Activated CD4-positive, CD25-positive, alpha-beta regulatory T cell treated with anti-CD3 and anti-CD28 coated beads, Interleukin-2, amount 50 U/mL, for 24 hours (primary cell): ENCODE measurements at places on chromosomes 12 and 14.

GRCh38 chr14:72615451-72616121 is 278.3 kb downstream of the DPF3 start:
- no peak for ATAC-seq

DNA sequence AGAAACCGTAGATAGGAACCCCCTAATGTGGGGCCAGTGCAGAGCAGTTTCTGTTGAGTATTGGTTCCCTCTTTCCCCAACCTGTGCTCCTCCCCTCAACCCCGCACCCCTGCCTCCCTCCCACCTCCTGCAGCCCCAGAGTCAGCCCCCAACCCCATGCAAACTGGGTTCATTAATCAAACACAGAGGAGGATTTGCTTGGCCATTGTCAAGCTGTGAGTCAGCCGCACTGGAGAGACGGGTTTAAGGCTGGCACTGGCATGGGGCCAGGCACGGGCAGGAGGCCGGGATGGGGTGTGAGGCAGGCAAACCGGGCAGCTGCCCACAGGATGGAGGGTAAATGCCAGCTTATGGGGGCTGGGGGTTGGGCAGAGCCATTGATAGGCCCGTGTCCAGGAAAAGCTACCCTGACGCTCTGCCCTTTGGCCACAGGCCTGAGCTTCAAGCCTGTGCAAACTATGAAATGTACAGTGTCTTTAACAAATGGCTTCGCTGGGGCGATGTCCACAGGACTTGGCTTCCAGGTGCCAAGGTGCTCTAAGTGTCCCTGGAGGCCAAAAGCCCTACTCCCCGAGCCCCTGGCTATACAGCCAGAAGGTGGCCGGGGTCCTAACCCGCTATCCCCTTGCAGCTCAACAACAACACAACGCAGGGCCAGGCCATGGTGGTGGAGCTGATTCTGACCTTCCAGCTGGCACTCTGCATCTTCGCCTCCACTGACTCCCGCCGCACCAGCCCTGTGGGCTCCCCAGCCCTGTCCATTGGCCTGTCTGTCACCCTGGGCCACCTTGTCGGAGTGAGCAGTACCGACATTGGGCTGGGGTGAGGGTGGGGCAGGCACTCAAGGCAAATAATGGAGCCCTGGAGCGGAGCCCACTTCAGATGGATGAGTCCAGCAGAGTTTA is 1.4 kb downstream of the AQP5 start:
- ATAC-seq, result no peak

DNA sequence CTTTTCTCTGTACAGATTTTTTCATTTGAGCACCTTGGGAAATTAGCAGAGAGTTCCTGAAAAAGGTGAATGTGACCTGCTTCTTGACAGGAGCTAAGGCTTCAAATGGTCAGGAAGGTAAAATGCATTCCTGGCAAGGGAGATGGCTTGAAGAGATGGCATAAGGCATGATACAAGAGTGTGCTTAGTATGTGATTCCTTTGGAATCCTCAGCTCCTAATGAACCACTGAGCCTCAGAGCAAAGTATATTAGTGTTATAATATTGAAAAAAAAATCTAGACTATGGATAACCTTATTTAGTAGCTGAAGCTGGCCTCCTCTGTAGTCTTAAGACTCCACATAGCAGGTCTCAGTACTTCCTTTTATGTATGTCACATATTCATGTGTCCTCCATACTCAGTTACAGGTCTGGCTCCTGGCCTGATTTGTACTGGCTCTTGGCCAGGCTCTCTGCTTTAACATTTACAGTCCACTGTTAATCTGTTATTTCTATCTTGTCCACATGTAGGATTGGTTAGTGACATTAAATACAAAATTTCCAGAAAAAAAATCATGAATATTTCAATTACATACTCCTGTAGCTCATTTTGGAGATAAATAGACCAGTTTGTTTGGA is 17.9 kb downstream of the TOGARAM1 start:
- no peak for ATAC-seq

DNA sequence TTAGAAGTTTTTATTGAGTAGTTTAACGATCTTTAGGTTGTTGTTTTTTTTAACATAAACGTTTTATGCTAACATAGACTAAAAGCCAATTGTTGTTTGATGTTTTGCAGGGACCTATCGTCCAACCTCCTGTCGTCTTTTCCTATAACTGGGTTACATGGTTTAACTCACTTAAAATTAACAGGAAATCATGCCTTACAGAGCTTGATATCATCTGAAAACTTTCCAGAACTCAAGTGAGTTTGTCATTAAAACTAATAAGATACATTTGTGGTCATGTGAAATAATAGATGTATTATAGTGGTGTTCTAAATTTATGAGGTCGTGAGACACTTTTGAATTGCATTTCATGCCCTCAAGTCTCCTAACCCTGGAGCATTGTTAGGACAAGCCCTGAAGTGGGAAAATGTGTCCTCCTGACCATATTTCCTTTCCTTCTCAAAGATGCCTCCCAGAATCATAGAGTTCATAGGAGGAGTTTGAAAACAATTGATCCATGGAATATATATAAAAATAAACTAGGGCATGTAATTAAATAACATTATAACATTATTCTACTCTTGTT is 84.9 kb downstream of the ZFC3H1 start:
- ATAC-seq, result no peak

- no peak for ATAC-seq
These were observed 103.3 kb downstream of the RBM19 start for GRCh38 chr12:113862590-113863454.

DNA sequence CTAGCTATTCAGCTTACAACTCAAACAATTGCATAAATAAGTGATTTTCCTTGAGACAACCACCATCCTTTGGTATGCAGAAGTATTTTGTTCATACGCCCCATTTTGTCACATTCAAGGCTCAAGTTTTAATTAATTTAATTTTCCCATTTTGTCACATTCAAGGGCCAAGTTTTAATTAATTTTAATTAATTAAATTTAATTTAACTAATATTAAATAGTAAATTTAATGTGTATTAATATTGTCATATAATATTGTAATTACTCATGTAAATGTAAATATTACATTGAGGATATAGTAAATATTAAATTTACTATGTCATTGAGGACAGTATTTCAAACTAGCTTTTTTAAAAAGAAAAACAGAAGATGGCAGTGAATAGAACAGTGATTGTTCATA is 216.8 kb upstream of the GARIN2 start:
- ATAC-seq, result no peak

DNA sequence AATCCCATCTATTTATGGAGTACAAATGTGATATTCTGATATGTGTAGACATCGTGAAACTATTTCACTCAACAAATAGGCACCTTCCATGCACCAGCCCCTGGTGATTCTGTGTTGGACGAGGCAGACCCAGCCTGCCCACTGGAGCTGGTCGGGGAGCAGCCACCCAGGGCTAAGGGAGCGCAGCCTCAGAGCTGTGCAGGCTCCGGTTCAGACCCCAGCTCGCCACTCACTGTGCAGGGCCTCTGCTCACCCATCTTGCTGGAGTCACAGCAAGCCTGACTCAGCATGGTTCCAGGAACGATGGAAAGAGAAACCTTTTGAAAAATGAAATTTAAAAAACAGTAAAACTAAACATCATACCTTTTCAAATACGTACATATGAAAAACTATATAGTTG is 52.3 kb upstream of the BCL11B start:
- ATAC-seq, result no peak

DNA sequence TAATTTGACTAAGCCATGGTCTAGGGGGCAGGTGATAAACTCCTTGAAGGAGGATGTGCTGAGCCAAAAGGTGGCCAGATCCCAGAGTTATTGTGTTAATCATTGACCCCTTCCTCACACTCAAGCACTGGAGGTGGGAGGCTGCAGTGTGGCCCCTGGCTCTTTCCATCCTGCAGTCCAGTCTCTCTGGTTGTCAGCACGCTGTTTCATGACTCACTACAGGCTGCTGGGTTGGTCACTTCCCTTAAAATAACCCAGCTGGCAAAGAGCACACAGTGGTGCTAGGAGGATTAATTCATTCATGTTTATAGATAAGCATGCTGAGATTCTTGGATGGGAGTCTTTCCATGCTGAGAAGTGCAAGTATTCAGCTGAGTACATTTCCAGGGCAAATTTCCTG is 228.9 kb downstream of the ANO2 start:
- no peak for ATAC-seq

DNA sequence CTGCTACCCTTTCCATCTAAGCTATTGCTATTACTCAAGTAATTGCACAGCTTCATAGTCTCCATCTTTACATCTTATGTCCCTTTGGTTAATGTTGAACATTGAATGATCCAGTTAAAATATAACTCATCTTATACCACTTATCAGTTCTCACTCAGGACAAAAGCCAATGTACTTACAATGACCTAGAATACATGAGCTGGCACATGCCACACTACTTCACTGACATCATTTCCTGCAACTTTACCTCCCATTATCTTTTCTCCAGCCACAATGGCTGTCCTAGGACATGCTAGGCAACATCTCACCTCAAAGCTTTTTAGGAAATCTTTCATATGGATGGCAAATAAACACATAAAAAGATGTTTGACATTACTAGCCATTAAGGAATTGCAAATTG is 309.2 kb downstream of the FOXG1 start:
- ATAC-seq, result no peak

DNA sequence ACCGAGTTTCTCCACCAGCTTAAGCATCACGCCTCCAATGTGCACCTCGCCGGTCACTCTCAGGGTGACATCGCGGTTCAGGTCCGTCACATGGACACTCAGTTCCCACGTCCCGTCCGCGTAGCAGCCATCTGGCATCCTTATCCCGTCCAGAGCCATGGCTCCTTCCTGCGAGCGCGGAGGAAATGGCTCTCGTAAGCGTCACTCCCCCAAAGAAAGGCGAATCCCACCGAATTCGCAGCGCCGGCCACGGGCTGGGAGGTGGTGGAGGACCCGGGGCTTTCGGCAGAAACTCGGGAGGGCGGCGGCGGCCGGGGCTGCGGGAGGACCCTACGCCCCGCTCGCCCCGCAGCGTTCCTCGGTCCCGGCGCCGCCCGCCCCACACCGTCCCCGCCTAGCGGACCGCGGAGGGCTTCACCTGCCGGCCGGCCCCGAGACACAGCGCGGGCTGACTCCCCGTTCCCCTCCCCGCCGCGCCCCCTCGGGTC is 396 bp downstream of the FERMT2 start:
- peak; percentile 40 for ATAC-seq

GRCh38 chr12:45697371-45697770 is 32.1 kb upstream of the ARID2 start:
- no peak for ATAC-seq

- ATAC-seq, result no peak
These were observed 24.4 kb downstream of the DEGS2 start for GRCh38 chr14:100135073-100135472.

DNA sequence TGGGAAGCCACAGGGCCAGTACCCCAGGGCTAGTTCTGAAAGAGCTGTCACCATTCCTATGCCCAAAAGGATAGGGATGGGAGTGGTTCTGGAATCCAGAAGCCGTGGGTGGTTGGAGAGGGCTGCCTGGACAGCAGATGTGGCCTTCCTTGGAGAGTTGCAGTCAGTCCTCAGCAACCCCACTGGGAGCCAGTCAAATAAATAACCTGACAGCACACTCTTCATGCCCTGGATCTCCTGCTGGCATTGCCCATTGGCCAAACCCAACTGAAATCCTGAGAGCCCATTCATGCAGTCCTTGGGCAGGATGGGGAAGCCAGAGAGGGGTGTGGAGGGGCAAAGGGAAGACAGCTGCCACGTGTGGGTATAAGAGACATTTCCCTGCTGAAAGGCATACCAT is 128.2 kb downstream of the PTPN11 start:
- no peak for ATAC-seq

DNA sequence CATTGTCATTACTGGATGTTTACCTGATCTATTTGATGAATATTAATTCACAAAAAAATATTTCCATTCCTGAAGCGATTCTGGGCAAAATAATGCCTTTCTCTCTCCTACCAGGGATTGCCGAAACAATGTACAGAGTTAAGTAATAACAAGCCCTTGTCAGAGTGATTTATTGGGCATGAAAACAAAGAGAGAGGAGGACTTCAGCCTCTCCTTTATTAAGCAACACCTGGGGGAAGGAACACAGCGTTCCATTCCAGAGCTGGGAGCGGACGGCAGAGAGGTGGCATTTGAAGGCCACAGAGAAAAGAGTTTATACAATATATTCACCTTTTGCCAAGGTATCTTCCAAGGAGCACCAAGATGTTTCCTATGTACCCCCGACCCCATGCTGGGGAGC is 165.8 kb downstream of the KSR2 start:
- ATAC-seq, result no peak

DNA sequence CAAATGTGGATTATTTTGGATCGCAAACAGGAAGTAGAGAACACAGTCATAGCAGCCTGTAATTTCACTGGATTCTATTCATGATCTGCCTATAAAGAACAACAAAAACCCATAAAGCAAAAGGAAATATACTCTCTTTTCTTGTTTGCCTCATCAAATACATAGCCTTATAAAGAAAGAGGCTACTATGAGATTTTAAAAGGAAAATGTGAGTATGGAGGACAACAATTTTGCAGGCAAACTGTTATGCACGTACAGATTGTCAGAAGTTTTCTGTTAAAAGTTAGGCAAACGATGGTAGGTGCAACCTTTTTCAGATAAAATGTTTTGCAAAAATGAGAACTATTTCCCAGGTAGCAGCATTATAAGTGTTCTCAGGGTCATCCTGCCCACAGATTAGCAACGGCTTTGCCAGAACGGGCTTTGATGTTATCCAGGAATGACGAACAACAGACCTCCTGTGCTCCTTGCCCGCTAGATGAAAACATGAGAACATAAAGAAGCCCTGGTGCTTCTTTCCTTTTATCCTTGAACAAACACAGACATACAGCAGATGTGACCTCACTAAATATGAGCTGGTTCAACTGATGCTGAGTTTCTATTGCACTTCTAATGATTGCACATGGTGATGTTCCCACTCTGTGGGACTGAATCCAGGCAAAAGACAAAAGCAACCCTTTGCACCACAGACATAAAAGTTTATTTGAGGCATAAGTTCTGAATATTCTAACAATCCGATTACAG is 88.1 kb downstream of the ITPR2 start:
- no peak for ATAC-seq

DNA sequence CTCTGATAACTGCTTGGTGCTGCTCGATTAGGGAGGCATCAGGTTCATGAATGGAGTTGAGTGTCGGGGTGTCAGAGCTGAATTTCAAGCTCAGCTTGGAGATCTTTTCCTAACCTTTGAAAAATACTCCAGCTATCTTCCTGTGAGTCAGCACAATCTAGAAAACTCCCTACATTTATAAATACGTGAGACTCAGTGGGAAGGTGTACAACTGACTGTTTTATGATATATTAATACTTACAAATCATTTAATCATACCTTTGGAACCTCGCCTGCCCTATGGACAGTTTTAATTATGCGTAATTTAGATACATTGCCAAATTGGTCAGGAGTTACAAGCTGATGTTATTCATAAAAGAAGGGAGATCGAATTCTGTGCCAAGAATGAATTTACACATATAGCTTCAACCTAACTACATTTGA is 961 bp downstream of the CMAS start:
- no peak for ATAC-seq
